HCT116 (cell line): ENCODE measurements at places on chromosomes 2 and 18. TPM values are rescaled to one million over a fixed set of nuclear protein-coding genes. Genes with fewer than 3 reads are reported as not detected.

Gene PRSS56
- total RNA-seq = not detected

- no peaks in the 10 kb centered on the region for H3K36me3 ChIP-seq
- H3K4me1 ChIP-seq = peaks cover 15% of the 10 kb centered on the region
- no peaks in the 10 kb centered on the region for H3K27me3 ChIP-seq
- H3K4me3 ChIP-seq = peak overlapping the region; percentile 14
- DNase-seq = peak; percentile 36
Observed at GRCh38 chr2:190759749-190760213, 110.9 kb downstream of the NAB1 start.

GRCh38 chr2:98465456-98466226 lies 21.0 kb downstream of the INPP4A start:
- no peak for DNase-seq
- no peak overlapping the region for H3K27ac ChIP-seq
- H3K27me3 ChIP-seq = no peaks in the 10 kb centered on the region
- H3K4me3 ChIP-seq = no peak overlapping the region
- no peaks in the 10 kb centered on the region for H3K36me3 ChIP-seq

GRCh38 chr18:79507076-79507545 lies 111.4 kb downstream of the NFATC1 start:
- no peak for DNase-seq
- H3K27ac ChIP-seq = no peak overlapping the region
- H3K4me1 ChIP-seq = no peaks in the 10 kb centered on the region

GRCh38 chr2:124480958-124481357 lies 455.9 kb downstream of the CNTNAP5 start:
- no peak overlapping the region for H3K4me3 ChIP-seq
- H3K27me3 ChIP-seq = no peaks in the 10 kb centered on the region
- no peak for DNase-seq

DNA sequence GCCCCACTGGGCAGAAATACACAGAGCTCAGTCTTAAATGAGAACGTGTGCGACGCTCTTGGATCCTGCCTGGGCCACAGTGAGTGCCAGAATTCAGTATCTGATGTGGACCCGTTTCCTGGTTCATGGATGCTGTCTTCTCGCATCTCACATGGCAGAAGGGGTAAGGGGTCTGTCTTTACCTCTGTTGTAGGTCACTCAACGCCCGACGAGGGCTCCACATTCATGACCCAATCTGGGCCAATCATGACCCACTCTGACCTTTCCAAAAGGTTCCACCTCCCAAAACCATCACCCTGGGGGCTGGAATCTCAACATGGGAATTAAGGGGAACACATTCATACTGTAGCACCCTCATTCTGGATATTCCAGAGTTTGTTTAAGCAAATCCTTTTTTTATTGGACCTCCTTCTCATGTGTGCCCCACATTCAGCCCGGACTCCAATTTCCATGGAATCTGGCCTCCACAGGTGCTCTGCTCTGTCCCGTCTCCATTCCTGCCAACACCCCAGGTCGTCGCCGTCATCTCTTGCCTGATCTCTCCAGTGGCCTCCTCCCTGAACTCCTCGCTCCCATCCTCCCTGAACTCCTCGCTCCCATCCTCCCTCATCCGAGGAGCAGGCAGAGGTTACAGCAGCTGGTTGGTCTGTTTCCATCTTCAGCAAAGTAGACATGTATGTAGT lies 78.9 kb upstream of the OTOS start:
- peaks cover 7% of the 10 kb centered on the region; the same call in 1 of the 2 replicates for H3K4me1 ChIP-seq
- no peak overlapping the region for H3K27ac ChIP-seq
- H3K36me3 ChIP-seq = no peaks in the 10 kb centered on the region

GRCh38 chr2:68603059-68603458 lies 40.3 kb upstream of the PROKR1 start:
- H3K27me3 ChIP-seq = no peaks in the 10 kb centered on the region
- no peak for DNase-seq
- H3K4me3 ChIP-seq = no peak overlapping the region
- no peak overlapping the region for H3K27ac ChIP-seq
- H3K36me3 ChIP-seq = no peaks in the 10 kb centered on the region

Gene PDE1A
- 0.12 TPM for total RNA-seq

GRCh38 chr2:140869107-140869506 lies 1261.7 kb downstream of the LRP1B start:
- DNase-seq = no peak
- no peaks in the 10 kb centered on the region for H3K27me3 ChIP-seq
- no peaks in the 10 kb centered on the region for H3K4me1 ChIP-seq
- H3K27ac ChIP-seq = no peak overlapping the region
- H3K4me3 ChIP-seq = no peak overlapping the region
- no peaks in the 10 kb centered on the region for H3K36me3 ChIP-seq

DNA sequence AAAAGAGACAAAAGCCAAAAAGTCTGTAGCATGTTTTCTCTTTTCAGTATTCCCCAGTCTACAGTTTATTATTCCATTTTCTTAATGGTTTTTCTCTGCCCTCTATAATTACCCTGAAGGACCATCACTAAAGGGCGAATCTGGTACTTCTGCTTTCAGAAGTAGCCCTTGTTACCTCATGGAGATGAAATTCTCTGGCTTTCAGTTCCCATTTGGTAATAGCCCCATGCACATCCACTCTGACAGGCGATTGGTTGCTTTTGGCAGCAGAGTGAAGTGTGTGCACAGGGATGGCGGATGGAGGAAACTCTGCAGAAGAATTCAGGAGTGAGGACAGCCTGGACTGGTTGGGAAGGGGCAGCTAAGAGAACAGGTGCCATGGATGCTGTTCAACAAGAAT lies 66.3 kb upstream of the NABP1 start:
- no peak for DNase-seq
- H3K27ac ChIP-seq = no peak overlapping the region
- H3K4me1 ChIP-seq = no peaks in the 10 kb centered on the region

GRCh38 chr2:236775511-236775910 lies 205.9 kb downstream of the ACKR3 start:
- no peak for DNase-seq
- H3K27ac ChIP-seq = no peak overlapping the region
- H3K4me1 ChIP-seq = peaks cover under 1% of the 10 kb centered on the region; the same call in 1 of the 2 replicates

DNA sequence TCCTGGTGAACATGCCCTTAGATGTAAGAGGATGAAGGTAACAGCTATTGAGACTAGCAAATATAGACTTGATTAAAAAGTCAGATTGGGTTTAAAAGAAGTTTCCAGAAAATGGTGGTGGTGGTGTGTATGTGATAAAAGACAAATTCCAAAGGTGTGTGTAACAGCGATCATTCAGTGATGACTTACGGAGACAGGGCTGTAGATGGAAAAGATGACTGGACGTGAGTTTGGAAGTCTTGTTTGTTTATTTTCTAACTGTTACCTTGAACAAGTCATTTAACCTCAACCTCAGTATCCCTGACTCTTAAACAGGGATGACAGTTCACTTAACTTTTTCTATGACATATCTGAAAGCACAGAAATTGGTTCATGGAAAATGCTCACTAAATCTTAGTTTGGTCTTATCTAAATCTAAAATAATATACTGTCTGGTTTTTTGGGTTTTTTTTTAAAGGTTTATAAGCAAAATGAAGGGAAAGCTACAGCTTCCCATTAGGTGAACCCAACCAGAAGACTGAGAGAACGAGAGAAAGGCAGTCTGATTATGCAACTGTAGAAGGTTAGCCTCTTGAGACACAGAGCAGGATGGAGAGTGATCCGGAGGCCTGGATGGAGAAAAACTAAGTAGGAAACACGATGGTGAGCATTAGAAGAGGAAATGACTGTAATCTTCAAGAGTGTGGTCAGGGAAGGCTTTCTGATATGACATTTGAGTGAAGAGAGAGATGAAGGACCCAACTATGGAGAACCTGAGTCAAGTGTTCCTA lies 71.9 kb downstream of the TCF4 start:
- H3K27ac ChIP-seq = no peak overlapping the region
- no peaks in the 10 kb centered on the region for H3K4me1 ChIP-seq
- no peaks in the 10 kb centered on the region for H3K36me3 ChIP-seq
- H3K4me3 ChIP-seq = no peak overlapping the region
- DNase-seq = no peak
